ENCODE measurements at places on chromosomes 13 and 19.

DNA sequence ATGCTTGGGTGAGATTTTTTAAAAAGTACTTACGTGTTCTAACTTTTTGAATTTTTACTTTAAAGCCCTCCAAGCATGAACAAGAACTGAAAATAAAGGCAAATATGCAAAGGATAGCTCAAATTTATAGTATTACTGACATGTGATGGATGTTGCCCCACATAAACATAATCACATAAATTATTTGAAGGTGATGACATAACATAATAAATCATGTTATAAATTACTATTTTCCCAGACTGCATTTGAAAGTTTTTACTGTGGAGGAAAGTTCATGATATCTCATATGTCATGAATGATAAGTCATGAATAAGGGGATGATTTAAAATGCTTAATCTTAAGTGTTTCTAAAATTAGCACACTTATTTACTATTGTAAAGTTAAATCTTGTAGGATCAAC lies 705.7 kb upstream of the SLITRK1 start:
- DNase-seq: no peak

DNA sequence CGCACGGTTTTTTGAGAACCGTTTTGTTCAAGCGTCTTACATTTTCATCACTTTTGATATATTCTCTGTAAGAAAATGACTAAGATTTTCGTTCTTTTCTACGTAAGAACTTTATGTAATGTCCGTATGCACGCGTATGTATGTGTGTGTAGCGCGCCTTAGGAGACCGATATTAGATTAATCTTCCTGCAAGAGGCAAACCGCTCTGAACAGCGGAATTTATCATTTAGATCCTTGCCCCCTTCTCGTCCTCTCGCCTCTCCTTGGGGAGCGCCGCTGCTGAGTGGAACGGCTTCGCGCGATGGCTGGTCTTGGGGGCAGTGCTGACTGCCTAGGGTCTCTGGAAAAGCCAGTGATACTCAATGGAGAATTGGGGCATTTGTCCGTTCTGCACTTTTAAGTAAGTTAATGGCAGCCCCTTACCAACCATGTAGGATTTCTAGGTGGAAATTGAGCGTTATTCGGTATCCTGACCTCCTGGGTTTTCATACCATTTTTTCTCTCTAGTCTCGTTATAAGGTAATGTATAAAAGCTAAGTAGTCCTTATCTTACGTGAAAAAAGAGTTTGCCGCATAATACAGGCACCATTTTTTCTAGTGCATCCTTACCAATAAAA lies 4.7 kb downstream of the MAB21L1 start:
- no peak for DNase-seq

GRCh38 chr13:100836711-100837110 lies 162.1 kb upstream of the TMTC4 start:
- no peak for DNase-seq

DNA sequence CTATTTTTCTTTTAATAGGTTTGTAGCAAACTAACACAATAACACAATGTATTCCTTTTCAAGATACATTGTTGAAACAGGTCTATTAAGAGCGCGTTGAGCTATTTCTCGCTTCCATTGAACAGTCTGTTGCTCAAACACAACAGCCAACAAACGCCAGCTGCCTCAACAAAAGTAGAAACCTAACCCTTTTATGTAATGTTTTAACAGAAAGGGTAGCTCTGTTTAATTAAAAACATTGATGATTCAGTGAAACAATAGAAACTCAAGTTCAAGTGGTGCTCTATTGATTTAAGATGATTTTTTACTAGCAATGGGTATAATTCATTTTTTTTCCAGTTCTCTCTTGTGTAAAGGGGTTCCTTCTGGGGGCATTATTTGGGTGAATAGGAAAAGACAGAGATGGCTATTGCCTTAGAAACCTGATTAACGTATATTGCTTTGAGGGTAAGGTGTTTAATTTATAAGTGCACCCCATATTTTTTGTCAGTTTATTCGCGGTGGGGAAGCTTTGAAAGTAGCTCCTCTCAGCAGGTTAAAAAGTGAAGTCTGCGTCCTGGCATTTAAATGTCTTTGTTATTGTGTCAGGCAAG lies 14.9 kb downstream of the ZIC2 start:
- no peak for DNase-seq

DNA sequence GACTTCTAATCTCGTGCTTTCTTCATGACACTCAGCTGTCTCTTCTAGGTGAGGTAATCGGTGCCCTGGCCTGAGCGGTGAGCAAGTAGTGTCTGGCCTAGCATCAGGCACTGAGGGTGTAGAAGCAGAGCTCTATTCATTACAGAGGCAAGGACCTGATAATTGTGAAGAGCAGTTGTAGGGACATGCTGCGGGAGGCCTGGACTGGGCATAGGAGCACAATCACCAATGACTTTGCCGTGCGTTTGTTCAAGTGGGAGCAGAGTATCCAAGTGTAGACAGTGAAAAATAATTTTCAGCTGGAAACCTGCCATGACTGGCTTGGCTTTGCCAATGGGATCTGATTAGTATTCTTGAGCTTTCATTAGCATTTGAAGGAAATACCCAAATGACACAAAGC lies 32.1 kb upstream of the DCLK1 start:
- no peak for DNase-seq

GRCh38 chr19:38539751-38540150 lies 78.0 kb downstream of the MAP4K1 start:
- DNase-seq: no peak

DNA sequence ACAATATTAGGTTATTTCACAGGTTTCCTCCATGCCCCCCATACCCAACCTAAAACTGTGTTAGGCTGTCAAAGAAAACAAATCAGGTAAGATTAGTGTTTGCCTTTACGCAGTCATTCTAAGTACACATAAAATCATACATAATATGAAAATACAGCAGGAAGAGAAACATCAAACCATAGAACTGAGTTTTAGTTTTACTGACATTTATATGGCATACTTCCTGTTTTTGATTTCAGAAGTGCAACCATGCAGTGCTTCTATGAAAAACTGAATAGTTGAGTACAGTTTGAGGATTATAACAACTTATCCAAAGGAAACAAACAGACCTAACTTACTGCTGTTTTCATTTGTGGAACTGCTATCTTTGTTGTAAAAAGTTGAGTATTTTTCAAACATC lies 91.3 kb downstream of the KCNRG start:
- no peak for DNase-seq

DNA sequence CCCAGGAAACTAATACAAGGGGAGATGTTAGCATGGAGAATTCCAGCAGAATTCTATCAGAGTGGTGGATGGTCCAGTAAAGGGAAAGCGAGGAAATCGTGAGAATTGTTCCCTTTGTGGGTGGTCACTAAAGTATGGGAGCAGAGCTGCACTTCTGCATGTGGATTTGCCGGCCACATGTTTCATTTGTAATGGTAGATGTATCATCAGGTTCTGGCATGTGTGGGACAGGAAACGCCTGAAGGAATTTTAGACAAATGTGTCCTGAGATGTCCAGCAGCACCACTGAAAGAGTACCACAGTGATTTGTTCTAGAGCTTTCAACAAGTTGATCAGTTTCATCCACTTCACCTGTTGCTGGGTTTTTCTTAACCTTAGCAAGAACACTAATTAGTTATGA lies 308.4 kb downstream of the SHISA2 start:
- DNase-seq: no peak

All from NCI-H1436 treated with DMSO at 0.1 percent for 48 hours (cell line).